SHP77 (cell line): ENCODE measurements at places on chromosomes 2 and 18.

DNA sequence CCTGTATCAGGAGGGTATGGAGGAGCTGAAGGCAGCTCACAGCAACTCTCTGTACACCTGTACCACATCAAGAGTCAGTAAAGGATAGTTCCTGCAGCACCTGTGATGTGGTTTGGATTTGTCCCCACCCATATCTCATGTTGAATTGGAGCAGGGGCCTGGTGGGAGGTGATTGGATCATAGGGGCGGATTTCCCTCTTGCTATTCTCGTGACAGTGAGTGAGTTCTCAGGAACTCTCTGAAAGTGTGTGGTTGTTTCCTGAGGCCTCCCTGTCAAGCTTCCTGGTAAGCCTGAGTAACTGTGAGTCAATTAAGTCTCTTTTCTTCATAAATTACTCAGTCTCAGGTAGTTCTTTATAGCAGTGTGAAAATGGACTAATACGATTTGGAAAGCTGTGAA is 28.9 kb downstream of the OSBPL1A start:
- DNase-seq: no peak

DNA sequence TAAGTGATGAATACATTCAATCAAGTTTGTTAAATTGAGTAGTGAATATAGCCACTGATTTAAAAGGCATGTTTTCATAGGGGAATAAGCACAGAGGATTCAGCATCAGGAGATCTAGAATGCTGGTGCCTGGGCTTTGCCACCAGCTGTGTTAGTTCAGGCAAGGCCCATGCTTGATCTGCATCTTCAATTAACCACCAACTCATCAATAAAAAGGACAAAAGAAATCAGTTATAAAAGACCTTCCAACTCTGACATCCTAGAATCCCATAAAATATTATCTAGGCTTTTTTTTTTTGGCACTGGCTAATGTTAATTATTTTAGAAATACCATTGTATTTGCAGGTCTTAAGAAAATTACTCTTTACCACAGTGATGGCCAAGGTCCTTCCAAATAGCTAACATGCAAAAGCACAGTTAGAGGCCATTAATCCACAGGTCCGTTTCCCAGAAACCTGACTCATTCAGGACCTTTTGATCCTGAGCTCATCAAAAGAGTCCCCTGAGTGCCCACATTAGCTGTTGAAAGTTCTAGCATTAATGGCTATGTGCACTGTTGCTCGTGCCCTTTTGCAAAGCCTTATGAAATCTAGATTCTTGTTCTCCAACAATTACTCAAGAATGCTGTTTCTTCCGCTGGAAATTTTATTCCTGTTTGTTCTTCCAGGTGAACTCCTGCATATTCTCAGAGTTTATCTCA is 170.0 kb downstream of the CYRIA start:
- DNase-seq: no peak

- DNase-seq: no peak
Measured at GRCh38 chr2:128425731-128426620, 107.3 kb upstream of the HS6ST1 start.

- DNase-seq: no peak
Measured at GRCh38 chr2:197814526-197814925, 10.1 kb downstream of the PLCL1 start.

DNA sequence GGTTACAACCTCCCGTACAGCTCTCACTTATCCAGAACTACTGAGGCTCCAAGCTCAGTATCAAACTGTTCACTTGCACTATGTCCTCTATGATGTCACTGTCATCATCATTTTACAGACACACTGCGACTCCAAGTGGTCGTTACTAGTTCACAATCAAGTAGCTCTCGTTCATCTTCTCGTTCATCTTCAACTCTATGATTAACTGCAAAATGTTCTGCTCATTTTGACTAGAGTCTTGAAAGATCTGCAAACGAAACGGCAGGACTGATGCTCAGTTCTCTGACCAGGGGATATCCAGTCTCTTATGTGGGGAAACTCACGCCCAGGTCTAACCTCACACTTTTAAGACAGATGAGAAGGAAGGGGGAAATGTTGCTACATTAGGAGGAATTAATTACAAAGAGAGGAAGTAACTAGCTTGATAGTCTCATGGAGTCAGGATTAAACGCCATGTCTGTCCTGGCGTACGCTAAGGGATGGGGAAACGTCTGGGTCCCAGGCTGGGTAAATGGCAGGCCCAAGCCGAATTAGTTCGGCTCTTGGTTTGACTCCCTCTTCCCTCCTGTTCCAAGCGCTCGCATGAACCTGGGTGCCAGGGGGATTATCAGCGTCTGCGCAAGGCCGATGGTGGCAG is 794 bp upstream of the CHCHD5 start:
- peak; percentile 51 for DNase-seq

DNA sequence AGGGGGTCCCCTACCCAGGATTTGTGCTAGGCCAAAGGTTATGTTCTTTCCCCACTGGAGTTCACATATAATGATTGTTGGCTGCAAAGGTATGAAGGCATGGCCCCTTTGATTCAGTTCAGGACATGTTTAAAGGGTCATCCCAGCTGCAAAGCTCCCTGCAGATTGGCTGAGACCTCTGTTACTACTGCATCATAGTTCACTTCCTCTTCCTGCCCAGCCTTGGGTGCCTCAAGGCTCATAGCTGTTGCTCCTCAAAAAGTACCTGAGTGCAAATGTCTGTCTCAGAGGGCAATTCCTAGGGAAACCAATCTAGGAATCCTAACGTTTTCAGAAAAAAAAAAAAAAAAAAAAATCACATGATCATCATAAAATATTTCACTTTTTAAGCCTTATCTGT is 125.1 kb downstream of the ATL2 start:
- DNase-seq: no peak

GRCh38 chr2:121613774-121614173 is 35.5 kb downstream of the CLASP1 start:
- no peak for DNase-seq

GRCh38 chr18:44598514-44598913 is 82.2 kb upstream of the SETBP1 start:
- no peak for DNase-seq

- DNase-seq: no peak
Measured at GRCh38 chr2:241190291-241190981, 2.0 kb downstream of the ANO7 start.

DNA sequence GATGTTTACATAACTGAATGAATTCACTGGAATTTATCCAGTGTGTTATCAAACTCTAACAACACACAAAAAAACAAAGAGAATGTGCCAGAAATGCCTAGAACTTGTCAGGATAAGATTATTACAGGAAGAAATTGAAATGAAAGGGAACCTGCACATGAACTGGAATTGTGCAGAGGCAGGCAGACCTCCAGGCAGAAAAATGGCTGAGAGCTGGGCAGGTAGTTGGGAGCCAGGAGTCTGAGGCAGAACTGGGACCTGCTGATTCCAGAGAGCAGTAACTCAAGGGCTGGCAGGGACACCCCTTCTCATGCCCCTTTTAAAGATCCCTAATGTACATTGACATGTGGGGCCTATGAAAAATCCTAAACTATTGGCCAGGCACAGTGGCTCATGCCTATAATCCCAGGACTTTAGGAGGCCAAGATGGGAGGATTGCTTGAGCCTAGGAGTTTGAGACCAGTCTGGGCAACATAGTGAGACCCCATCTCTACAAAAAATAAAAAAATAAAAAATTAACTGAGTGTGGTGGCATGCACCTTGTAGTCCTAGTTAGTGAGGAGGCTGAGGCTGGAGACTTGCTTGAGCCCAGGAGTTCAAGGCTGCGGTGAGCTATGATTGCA is 674 bp upstream of the SP110 start:
- peak; percentile 2 for DNase-seq

DNA sequence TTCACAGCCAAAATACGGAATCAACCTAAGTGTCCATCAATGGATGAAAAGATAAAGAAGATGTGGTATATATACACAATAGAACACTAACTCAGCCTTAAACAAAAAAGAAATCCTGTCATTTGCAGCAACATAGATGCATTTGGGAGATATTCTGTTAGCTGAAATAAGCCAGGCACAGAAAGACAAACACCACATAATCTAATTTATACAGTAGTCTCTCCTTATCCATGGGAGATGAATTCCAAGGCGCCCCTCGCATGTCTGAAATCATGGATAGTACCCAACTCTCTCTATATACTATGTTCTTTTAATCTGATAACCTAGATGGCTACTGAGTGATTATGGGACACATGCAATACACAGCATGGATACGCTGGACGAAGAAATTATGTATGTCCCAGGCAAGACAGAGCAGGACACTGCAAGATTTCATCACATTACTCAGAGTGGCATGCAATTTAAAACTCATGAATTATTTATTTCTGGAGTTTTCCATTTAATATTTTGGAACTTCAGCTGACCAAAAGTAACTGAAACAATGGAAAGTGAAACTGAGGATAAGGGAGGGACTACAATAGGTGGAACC is 39.5 kb downstream of the ORC4 start:
- DNase-seq: no peak

- DNase-seq: peak; percentile 94
Measured at GRCh38 chr2:128305555-128306080, 13.1 kb downstream of the HS6ST1 start.

DNA sequence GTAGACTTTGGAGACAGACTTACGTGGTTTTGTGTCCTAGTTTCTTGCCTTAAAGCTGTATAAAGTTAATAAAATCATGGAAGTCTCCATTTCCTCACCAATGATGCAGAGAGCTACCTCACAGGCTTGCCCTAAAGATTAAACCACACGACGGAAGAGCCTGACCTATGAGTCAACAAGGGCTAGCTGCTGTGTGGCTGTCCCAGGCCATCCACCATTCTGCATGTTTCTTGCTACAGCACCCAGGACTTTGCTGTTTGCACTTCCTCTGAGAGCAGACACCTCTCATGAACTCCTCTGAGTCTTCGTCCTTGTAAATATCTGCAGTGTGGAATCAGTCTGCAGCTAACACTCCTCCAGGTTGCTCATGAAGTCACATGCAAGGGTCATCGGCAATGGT is 160.0 kb upstream of the TRIB2 start:
- no peak for DNase-seq

- no peak for DNase-seq
Measured at GRCh38 chr2:145572238-145572637, 1052.3 kb upstream of the ZEB2 start.

DNA sequence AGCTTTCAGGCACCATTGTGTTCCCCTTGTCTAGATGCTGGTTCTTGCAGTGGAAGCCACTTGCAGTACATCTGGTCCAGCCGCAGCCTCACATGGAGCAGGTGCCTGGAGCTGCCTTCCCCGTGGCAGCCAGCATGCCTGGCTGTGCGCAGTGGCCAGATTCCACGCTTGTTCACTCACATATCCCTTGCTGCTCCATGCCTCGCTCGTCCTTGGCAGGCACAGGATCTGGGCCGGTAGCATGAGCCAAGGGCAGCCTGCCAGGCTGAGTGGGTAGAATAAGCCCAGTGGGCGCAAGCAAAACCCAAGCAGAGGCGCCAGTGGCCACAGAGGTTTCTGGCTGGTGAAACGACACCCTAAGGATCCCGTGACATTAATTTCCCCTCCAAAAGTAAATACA is 20.6 kb downstream of the TMX3 start:
- DNase-seq: no peak

GRCh38 chr18:990197-990596 is 85.5 kb downstream of the ADCYAP1 start:
- no peak for DNase-seq

DNA sequence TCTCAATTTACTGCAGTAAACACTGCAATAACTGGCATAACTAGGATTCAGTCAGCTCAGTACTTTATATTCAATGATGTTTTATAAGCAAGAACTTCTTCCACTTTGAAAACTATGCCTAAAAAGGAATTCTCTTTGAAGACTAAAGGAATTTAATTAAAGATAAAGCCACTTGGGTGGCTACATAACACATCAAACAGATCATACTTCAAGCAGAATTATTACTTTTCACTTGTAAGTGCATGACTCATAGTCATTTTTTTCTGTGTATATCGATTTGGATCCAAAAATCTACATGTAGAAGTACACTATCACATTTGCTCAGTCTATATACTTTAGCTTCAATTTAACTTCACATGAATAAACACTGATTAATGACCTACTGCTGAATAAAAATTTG is 4.0 kb downstream of the KANSL1L start:
- DNase-seq: no peak

GRCh38 chr2:222483513-222484039 is 59.2 kb downstream of the SGPP2 start:
- DNase-seq: no peak

DNA sequence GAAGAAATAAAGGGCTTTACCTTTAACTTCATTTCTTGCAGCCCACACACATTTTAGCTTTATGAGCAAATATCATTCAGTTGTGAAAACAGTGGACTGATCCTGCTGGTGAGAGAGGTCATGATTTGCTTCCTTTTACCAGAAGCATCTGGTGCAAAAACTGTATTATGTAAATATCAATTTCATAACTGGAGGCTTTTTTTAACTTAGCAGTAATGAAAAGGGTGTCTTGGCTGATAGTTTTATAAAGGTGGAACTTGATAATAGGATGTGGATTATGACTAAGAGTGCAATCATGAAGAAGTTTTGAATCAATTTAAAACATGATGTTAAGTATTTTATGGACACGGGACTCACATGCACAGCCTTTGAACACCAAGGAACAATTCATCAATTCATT is 304.4 kb downstream of the GULP1 start:
- no peak for DNase-seq

DNA sequence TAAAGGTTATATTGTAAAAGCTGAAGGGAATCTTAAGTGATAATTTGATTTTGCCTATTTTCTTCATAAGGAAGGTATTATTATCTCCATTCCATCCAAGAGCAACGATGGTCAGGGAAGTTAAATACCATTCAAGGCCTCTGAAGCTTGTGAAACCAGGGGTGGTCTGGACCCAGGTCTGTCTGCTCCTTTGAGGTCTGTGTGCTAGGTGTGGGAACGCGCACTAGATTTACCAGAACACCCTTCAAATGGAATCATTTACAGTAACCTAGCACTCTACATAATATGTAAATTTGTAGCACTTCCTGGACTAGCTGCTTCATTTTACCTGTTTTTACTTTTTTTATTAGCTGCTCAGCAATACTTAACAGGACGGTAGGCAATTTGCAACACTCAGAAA is 6.4 kb upstream of the TRIB2 start:
- DNase-seq: no peak

GRCh38 chr2:74560591-74560990 is 6.1 kb downstream of the DOK1 start:
- no peak for DNase-seq

- DNase-seq: no peak
Measured at GRCh38 chr2:237615631-237616249, 11.6 kb upstream of the LRRFIP1 start.

GRCh38 chr2:46850742-46851141 is 64.9 kb downstream of the MCFD2 start:
- DNase-seq: no peak

- DNase-seq: peak; percentile 63
Measured at GRCh38 chr2:85237849-85238565, 89.8 kb downstream of the TGOLN2 start.

DNA sequence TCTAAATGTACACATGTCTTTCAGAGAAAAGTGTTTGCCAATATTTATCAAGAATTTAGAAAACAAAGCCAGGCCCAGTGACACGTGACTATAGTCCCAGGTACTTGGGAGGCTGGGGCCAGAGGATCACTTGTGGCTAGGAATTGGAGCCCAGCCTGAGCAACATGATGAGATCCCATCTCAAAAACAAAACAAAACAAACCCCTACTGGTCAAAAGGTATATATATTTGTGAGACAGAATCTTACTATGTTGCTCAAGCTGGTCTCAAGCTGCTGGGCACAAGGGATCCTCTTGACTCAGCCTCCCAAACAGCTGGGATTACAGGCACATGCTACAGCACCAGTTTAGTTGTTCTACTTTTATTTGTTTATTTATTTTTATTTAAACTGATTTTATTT is 79.2 kb downstream of the ZDBF2 start:
- no peak for DNase-seq
